ENCODE measurements at places on chromosomes 7 and 10.
A peak's percentile ranks its signal among the peaks of the same experiment; 100 is the strongest.

- DNase-seq, result peak; percentile 34
Measured at GRCh38 chr7:78039790-78040776, 241.5 kb downstream of the PHTF2 start.

- no peak for DNase-seq
Measured at GRCh38 chr7:38186593-38187314, 8.7 kb downstream of the STARD3NL start.

- peak; percentile 0 for DNase-seq
Measured at GRCh38 chr10:70425096-70425495, 16.4 kb downstream of the NODAL start.

GRCh38 chr7:117082647-117083046, 129.3 kb downstream of the ST7 start:
- DNase-seq, result no peak

GRCh38 chr10:78924319-78925003, 144.3 kb upstream of the ZMIZ1 start:
- DNase-seq, result no peak

DNA sequence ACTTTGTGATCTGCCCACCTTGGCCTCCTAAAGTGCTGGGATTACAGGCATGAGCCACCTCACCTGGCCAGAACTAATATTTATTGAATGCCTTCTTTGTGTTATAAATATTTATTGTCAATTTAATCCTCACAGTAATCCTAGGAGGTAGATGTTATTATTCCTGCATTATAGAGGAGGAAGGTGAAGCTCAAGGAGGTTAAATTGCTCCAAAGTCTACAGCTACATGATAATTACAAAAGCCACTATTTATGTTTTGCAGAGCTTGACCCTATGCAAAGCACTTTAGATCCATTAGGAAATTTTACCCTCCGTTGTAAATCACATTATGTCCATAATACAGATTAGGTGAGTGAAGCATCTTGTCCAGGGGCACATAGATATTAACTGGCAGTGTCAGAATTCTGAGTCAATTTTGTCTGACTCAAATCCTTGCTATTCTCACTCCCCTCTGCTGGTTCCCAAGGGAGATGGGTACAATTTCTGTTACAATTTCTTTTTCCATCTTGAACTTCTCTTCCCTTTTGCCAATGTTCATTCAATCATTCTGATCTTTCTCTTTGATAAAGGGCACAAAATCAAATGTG, 25.7 kb upstream of the CDK14 start:
- no peak for DNase-seq

- no peak for DNase-seq
Measured at GRCh38 chr7:105653441-105654005, 72.2 kb upstream of the EFCAB10 start.

DNA sequence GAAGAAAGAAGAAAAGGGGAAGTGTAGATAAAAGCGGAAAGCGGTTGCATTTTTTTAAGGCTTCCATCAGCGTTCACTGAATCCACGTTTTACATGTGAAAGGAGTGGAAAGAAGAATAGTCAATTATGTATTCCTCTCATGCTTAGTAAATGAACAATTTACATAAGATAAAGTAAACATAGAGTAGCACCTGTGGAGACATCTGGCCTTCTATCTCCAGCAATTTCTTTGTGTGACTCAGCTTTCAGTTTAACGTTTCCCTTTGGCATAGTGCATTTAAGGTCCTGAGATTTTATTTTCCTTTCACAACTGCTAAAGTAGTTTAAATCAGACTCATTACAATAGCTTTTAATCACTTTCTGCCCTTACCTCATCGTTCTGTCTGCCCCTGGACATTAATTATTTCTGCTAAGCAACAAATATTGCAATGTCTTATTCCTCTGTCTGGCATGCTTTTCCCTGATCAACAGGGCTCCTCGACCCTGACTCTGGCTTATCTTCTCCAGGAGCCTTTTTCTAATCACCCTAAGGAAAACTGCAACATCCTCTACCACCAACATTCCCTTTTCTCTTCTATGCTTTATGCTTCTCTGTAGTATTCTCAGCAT, 383.5 kb upstream of the VWC2 start:
- DNase-seq, result no peak

DNA sequence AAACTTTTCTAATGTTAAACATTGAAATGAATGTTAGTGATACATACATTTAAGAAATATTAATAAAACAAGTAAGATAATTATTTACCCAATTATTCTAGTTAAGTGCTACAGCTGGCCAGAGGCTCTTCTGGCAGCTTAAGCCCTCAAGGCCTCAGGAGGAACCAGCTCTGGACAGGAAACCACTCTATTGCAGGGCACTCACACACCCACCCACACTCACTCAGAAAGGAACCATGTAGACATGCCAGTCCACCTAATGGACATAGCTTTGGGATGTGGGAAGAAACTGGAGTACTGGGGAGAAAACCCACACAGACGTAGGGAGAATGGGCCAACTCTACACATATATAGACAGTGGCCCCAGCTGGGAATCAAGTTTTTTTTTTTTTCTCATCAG, 28.2 kb downstream of the UMAD1 start:
- DNase-seq, result no peak

GRCh38 chr7:26723129-26723528, 141.3 kb downstream of the SKAP2 start:
- DNase-seq, result no peak

- no peak for DNase-seq
Measured at GRCh38 chr10:132883391-132883881, 58.9 kb downstream of the CFAP46 start.

GRCh38 chr7:44647981-44648714, 41.7 kb downstream of the OGDH start:
- DNase-seq, result no peak

DNA sequence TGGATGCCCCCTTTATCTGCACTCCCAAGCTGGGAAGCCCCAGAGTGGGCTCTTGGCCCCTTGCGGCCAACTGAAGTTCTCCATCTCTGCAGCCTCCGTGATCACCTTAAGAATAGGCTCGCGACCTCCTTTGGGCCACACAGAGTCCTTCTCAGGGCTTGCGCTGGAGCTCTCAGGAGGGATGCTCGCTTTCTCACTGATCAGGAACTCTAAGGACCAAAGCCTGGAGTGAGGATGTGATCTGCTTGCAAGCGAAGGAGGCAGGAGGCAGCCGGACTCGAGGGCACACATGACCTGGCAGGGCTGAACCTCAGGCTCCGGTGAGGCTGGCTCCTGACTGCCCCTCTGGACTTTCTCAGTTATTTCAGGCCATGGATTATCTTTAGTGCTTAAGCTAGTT, 192.1 kb upstream of the MKI67 start:
- no peak for DNase-seq

DNA sequence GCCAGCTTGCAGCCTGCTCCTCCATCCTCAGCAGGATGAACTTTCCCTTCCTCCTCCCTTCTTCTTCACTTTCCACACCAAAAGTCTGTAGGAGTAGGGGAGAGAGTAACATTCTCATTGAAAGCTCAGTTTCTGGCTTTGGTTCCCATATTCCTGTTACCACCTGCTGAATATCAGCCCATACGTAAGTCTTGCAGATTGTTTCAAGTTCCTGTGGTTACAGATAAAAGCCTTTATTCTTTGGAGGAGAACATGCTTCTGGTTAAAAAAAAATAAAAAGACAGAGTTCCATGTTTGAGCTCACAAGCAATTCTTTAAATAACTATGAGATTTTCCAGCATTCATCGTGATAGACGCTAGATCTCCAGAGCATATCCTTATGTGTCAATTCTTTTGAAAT, 637.3 kb downstream of the SUGCT start:
- DNase-seq, result no peak

DNA sequence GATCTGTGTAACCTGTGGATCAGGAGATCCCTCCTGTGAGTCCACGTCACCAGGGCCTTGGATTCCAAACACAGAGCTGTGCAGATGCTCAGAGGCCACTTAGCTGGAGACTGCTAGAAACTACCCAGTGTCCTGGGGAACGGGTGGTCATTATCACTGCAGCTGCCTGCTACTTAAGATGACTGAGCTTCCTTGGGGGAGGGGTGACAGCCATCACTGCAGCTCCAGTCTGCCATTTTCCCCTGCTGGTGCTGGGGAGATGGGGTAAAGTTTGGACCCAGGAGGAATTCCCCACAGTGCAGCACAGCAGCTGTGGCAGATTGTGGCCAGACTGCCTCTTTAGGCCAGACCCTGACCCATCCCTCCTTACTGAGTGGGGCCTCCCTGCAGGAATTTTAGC, 78.8 kb upstream of the VOPP1 start:
- no peak for DNase-seq

GRCh38 chr10:22750131-22750530, 35.8 kb upstream of the PIP4K2A start:
- DNase-seq, result no peak

- DNase-seq, result no peak
Measured at GRCh38 chr10:24184455-24184854, 24.5 kb upstream of the KIAA1217 start.

- DNase-seq, result no peak
Measured at GRCh38 chr7:28933846-28934320, 24.2 kb downstream of the TRIL start.

DNA sequence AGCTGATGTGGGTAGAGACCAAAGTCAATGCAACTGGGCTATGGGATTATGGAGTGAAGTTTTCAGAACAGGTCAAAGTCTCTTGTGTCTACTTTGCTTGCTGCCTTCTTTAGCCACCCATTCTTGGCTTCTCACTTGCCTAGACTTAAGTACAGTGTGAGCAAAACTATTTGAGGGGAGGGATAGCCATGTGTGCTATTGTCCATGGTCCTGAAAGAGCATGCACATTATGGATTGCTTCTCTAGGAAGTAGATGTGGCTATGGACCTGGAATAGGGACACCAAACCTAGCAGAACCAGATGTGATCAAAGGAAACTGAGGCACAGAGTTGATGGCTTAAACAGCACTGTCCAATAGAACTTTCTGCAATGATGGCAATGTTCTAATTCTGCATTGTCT, 81.9 kb upstream of the ZNF800 start:
- DNase-seq, result no peak

DNA sequence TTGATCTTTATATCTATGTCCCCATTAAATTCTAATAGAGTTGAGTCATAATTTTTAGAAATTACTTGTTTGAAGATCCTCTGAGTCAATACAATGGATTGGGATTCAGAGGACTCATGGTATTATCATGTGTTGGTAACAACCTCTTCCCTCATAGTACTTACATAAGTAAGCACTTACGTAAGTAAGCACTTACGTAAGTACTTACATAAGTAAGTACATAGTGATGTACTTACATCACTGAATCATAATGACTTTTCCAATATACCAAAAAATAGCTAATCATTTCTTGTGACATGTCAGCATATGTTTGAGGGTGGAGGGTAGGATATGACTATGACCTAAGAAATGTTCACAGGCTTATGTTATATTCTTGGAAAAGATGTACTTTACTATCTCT, 740.5 kb downstream of the SORCS1 start:
- no peak for DNase-seq

GRCh38 chr10:33501161-33501560, 166.7 kb upstream of the NRP1 start:
- DNase-seq, result no peak

DNA sequence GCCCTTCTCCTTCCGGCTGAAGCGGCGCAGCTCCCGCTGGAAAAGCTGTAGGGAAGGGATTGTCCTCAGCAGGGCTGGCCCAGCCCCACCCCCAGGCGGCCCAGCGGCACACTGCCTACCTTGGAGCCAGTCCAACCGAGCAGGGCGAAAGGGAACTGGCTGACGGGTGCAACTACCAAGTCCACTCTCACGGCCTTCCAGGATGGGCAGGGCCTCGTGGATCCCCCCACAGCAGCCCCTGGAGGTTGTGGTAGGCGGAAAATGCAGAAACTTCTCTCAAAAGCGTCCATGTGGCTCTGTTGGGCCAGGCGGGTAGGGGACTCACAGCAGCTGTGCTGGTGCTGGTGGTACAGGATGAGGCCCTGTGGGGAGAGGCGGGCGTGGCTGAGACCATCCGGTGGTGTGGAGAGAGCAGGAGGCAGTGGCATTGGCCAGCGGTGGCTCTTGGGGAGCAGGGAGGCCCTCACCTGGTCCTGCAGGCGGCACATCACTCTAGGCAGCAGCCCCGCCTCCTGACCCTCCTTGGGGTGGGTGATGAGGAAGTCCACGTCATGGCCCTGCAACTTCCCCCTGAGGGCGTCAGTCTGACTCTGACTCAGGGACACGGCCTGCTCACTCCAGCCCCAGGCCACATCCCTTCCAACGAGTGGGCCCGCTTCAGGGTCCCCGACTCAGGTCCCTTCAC, 8.4 kb upstream of the PGAM2 start:
- peak; percentile 15 for DNase-seq

- no peak for DNase-seq
Measured at GRCh38 chr7:91628742-91629141, 251.8 kb downstream of the MTERF1 start.

GRCh38 chr10:13102002-13102794, 2.2 kb downstream of the OPTN start:
- no peak for DNase-seq

DNA sequence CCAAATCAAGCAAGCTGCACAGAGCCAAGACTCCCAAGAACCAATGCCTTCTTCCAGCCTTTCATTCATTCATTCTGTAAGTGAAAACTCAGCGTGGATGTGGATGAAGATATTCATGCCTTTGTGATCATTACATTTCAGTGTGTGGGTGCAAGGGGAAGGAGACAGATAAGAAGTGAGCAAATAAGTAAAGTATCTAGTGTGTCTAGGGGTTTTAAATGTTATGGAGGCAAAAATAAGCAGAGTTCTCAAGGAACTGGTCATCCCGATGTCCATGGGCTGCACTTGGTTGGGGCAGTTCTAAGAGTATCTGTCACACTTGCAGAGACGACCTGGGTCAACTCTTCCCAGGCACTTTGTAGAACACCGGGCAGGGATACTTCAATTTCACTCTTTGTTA, 149.1 kb downstream of the KIAA1217 start:
- DNase-seq, result no peak

- no peak for DNase-seq
Measured at GRCh38 chr7:102107474-102108104, 179.1 kb upstream of the SH2B2 start.

DNA sequence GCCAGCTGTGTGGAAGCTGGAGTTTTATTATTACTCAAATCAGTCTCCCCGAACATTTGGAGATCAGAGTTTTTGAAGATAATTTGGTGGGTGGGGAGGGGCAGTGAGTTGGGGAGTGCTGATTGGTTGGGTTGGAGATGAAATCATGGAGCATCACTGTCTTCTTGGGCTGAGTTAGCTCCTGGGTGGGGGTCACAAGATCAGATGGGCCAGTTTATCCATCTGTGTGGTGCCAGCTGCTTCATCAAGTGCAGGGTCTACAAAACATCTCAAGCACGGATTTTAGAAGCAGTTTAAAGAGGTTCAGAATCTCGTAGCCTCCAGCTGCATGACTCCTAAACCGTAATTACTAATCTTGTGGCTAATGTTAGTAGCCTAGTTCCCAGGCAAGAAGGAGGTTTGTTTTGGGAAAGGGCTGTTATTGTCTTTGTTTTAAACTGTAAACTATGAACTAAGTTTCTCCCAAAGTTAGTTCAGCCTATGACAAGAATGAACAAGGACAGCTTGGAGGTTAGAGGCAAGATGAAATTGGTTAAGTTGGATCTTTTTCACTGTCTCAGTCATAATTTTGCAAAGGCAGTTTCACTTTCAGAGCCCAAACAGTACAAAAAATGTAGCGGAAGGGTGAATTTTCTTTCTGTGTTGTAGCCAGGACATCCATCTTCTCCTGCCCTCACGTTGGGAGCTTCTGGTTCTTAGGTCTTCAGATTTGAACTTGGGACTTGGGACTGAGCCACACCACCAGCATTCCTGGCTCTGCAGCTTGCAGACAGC, 43.1 kb downstream of the KLF6 start:
- DNase-seq, result no peak

Data from T-cell (primary cell).